ENCODE measurements at places on chromosomes 16 and 17.

DNA sequence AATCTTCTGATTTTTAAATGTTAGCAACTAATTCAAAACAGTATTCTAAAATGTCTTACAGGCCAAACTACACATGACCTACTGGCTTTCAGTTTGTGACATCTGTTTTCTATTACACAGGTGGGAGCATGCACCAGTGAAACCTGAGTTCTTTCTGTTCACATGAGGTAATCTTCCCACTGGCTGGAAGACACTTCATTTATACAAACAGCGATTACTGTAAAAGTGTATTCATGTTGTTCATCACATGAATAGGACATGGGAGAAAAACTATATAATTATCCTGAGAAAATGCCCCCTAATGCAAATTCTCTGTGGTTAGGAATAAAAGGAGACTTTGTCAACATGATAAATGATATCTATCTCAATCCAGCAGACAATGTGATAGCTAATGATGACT is 11.1 kb upstream of the PIK3R5 start:
- DNase-seq, result no peak

GRCh38 chr17:4600563-4600962 is 16.2 kb downstream of the SMTNL2 start:
- DNase-seq, result no peak

- no peak for DNase-seq
Measured at GRCh38 chr16:78892951-78893733, 707.4 kb downstream of the MAF start.

GRCh38 chr17:69402052-69402451 is 12.4 kb upstream of the MAP2K6 start:
- no peak for DNase-seq

- no peak for DNase-seq
Measured at GRCh38 chr16:85098565-85098964, 13.7 kb downstream of the CIBAR2 start.

- DNase-seq, result no peak
Measured at GRCh38 chr17:37090941-37091340, 142.2 kb downstream of the AATF start.

DNA sequence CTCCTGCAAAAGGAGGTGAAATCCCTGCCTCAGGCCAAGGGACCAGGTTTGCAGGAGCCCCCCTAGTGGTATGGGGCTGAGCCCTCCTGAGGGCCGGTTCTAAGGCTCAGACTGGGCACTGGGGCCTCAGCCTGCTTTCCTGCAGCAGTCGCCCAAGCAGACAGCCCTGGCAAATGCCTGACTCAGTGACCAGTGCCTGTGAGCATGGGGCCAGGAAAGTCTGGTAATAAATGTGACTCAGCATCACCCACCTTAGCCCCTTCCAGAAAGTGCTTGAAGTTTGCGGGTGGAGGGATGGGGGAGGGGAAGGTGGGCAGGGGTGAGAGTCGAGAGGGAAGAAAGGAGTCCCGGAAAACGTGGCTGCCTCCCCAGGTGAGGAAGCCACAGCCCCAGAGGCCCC is 2.1 kb downstream of the MC1R start:
- DNase-seq, result no peak

GRCh38 chr17:76079535-76079955 is 563 bp downstream of the ZACN start:
- DNase-seq, result no peak

GRCh38 chr17:9007052-9007714 is 14.1 kb upstream of the NTN1 start:
- no peak for DNase-seq

DNA sequence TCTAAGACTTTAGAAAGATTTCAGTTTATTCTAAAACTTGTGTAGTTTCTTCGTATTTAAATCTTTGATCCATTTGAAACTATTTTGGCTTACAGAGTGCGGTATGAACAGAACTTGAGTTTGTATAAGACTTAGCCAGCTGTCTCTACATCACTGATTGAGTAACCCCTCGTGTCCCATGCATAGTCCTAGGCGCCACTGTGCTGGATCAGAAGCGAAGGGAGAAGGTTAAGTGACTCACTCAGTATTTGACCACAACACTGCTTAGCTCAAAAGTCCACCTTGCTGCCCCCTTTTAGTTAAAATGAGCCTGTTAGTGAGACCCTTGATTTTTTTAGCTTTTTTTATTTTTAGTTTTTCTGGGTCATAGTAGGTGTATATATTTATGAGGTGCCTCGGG is 28.4 kb downstream of the CD300LB start:
- DNase-seq, result no peak

- DNase-seq, result no peak
Measured at GRCh38 chr16:68539711-68540239, 684 bp downstream of the ZFP90 start.

GRCh38 chr16:76389126-76389525 is 111.9 kb downstream of the CNTNAP4 start:
- DNase-seq, result no peak

DNA sequence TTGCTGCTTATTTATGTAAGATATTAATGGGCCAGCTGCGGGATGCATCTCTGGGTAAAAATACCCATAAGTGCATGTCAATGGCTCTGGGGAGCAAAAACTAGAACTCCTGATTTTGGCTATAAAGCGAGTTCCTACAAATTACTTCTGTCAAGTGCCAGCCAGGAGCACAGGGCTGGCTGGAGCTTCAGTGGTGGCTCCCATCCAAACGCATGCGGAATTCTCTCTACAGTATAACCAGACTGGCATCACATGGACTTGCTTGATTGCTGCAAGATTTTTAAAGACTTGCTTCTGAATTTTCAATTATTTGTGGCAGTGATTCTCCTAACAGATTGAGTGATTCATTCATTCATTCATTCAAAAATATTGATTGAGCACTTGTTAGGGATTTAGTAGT is 260.9 kb downstream of the PHKB start:
- no peak for DNase-seq

GRCh38 chr17:35286120-35286781 is 43.4 kb downstream of the SLFN5 start:
- no peak for DNase-seq

GRCh38 chr17:42623732-42624596 is 14.5 kb downstream of the TUBG1 start:
- DNase-seq, result no peak

- no peak for DNase-seq
Measured at GRCh38 chr17:17983376-17983775, 10.7 kb downstream of the DRC3 start.

- DNase-seq, result no peak
Measured at GRCh38 chr16:88087517-88087877, 136.3 kb downstream of the BANP start.

DNA sequence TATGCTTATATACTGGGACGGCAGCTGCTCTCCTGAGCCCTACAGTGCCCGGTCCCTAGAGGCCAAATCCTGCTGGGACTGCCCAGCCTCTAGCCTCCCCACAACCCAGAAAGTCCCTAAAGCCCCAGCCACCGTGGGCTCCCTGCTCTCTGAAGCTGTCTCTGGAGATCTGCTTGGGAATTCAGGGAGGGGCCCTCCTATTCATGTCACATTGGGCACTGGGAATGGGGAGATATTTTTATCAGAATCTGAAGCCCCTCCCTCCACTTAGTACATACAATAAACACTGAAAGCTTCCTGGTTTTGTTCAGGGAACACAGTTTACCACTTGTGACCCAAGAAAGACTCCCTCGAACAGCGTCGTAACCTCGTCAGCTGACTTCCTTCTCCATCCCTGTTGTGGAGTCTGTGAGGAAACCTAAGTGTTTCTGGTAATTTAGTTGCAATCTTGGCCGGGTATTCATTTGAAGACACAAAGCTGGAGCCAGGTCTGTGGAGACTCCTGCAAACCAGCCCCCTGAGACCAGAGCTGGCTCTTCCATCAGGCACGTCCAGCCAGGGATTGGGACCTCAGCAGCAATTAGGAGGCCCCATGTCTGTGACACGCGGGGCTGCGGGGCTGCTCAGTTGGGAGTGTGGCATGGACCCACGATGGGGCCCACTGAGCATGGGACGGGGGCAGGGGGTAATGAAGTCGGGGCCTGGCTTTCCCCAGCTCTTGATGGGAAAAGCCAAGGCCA is 38.5 kb downstream of the PGS1 start:
- DNase-seq, result no peak

DNA sequence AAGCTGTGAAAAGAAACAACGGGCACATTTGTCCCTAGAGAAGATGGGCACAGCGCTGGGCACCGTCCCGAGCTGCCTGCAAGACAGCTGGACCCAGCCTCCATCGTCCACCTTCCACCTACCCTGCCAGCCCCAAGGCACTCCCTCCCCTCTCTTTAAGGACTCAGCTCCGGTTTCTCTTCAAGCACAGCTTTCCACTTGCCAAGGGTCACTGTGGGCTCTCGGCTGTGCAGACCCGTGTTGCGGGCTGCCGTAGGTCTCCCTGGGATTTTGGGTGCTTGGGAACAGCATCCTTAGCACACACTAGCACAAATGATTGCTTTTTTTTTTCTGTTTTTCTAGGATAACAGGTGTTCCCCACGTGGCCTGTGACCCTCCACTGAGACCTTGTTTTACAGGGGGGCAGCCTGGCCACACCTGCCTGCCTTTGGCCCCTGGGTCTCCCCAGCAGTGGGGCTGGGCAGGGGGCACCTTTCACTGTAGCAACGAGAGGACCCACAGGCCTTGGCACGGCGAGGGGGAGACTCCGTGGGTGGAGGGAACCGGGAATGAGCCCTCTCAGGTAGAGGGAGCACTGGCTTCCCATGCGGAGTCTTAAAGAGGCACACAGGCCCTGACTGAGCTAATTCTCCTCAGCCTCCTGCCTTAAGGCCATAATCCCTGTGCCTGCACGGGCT is 1.4 kb downstream of the CHMP6 start:
- no peak for DNase-seq

Data from T1000 (cell line).